ENCODE measurements at places on chromosomes 7 and 10.

DNA sequence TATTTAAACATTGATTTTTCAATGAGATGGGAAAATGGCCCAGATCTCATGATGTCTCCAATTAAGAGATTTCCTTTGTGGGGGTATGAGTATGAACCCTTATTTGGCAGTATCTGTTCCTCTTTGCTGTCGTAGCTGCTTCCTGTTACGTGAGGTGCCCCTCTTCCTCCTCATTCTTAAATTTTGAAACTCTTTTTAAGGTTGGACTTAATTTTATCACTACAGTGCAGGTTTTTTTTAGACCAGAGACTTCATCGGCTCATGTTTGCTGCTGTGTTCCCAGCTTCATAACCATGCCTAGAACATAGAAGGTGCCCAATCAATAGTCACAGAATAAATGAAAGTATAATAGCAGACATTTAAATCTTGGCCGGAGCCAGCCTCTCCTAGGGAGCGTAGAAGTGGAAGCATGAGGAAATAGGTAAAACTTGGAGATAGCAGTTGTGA, 2.4 kb downstream of the MIOS start:
- DNase-seq, result no peak

- no peak for DNase-seq
These were observed 201.5 kb downstream of the LRMDA start for GRCh38 chr10:75632805-75633462.

DNA sequence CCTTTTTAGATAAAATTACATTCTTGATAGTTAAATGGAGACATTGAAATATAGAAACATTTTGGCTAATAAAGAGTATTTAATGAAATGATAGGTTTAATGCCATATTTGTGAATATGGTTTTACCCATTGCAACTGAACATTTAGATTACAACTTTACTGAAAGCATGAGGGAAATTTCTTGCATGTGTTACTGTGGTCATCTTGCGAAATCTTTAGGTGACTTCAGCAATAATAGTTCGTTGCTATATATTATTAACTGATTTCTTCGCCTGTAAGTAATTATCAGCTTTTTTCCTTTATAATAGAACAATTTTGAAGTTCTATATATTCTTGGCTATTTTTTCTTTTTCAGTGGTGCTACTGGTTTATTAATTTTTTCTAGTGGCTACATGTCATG, 83.2 kb downstream of the MLLT10 start:
- no peak for DNase-seq

GRCh38 chr10:93333278-93333978, 148.7 kb downstream of the MYOF start:
- DNase-seq, result no peak

DNA sequence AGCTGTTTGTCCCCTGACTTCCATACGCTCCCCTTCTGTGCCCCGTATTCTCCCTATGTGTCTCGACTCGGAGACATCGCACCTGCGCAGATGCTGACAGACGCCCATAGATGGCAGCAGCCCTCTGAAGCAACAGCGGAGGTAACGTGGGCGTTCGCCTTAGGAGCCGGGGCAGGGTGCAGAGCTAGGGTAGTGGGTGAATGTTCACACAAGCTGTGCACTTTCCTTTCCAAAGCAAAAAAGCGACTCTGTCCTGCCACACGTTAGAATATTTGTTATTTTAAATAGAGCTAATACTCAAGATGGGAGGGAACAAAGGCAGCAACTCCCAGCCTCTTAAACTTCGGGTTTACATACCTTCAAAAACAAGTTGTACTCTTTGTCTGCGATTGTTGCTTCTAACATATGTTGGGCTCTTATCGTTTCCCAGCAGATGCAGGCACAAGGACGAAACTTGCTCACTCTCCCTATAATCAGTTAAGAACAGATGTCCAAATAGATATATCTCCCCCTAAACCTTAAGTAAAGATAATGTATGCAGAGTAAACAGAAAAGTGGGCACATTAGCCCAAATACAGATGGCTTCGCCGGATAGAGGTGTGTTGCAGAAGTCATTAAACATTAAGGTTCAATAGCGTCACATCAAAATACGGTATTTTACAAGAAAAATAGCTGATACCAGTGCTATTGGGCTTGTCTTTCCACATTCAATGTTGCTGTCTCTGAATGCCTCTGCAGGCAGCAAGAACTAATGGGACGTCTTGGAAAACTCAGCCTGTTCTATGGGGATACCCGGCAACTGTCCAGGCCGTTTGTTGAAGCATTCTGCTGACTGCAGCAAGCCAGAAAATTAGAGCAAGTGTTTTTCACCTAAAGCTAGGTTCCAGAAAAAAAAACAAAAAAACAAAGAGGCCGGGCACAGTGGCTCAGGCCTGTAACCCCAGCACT, 340.3 kb upstream of the PRKCQ start:
- DNase-seq, result peak; percentile 60

GRCh38 chr10:78045237-78045636, 11.6 kb downstream of the RPS24 start:
- no peak for DNase-seq

DNA sequence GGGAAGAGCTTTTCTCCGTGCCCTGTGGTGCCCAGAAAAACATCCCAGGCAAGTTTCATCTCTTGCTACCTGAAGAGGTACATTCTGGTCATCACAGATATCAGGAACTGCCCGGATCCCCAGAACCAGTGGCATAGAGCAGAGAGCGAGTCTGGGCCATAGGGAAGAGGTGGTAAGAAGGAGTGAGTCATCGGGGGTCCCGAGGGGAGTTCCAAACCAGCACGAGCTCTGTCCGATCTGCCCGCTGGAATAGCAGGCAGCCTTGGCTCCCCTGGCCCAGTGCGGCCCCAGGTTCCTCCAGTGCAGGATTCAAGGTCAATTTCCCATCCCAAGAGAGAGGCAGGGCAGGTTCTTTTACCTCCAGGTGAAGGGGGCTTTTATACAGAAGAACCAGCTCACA, 124.7 kb downstream of the RGS10 start:
- DNase-seq, result no peak

- DNase-seq, result no peak
These were observed 24.0 kb downstream of the OSBPL3 start for GRCh38 chr7:24956021-24956420.

DNA sequence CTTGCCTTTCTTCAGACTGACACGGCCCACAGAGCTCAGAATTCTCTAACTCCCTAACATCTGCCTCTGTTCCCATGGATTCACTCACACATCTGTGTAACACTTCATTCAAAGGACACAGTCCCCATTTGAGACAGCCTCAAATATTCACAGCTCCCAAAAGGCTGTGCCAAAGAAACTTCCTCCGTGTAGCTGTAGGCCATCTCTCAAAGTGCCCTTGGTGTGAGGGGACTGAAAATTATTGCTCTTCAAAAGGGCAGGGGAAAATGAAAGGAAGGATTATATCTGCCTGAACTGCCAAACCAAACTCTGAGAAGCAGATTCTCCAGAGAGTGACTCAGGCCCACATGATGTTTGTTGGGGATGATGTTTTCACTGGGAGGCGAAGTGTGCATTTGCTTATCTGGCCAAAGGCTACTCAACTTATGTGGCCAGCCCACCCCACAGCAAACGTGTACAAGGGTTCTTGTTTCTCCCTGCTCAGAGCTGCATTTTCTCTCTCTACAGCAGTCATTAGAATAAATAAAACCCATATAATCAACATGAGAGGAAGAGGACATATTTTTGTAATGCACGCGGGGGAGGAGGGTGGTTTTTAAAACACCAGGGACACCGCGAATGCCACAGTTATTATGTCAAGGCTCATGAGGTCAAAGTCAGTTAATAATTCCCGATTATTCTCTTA, 302.4 kb upstream of the NFE2L3 start:
- peak; percentile 43 for DNase-seq
